ENCODE measurements at places on chromosomes 2 and 18.

- DNase-seq: no peak
Observed at GRCh38 chr2:191479680-191480023, 198.3 kb upstream of the NABP1 start.

- peak; percentile 56 for DNase-seq
Observed at GRCh38 chr2:159290289-159290907, 3.9 kb upstream of the WDSUB1 start.

DNA sequence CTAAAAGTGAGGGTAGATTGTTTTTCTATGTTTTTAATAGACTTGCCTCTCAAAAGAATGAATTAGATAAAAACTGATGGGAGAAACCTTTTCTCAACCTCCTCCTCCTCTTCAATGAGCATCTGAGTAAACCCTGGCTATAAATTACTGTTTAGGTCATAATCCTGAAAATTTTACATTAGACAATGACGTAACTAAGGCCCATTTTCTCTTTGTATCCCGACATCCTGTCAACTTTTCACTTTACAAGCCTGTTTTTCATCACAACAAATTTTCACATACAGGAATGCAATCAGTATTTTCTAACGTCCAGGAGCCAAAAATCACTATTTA, 1.3 kb downstream of the SPIRE1 start:
- peak; percentile 36 for DNase-seq

DNA sequence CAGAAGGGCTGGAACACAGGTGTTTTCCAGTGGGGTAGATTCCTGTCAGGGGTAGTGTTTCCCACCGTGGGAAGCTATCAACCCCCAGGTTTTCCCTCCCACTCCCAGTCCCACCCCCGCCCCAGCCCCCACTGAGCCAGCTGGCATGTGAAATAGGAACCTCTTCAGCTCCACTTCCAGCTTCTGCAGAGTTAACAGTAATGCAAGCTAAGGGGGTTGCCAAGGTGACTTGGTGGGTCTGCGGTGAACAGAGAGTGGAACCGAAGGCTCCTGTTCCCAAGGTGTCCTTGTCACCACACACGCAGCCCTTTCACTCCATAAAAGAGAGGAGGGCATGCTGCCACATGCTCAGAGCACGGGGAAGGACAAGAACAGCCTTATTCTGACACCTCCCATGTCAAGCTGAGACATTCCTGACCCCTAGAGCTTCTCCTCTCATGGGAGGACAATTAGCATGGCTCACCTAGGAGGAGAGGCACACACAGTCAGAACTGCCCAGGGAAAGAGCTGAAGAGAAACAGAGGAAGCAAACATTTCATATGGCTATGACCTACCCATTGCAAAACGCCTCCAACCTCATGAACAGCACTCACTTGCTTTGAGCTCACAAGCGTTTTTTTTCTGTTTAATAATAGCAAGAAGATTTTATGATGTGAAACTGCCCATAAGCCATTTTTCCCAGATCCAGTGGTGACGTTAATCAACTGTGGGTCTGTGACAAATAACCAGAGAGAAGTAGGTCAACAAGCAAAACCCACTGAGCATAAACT, 39.8 kb upstream of the TBC1D8 start:
- no peak for DNase-seq

DNA sequence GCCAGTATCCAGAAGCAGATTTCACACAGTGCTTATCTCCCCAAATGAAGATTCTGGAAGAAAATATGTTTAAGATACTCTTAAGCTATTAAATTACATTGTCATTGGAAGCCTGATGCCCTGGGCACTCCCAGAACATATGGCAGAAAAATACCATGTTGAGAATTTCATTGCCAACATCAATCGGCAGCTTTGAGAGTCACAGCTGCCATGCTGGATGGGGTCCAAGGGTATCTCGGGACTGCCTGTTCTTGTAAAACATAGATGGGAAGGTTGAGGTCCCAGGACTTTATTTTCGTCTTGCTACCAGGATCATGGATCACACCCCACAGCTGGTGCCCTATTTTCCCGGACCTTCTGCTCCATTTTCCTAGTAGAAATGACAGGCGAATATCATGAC, 632.5 kb downstream of the SUCLG1 start:
- no peak for DNase-seq

DNA sequence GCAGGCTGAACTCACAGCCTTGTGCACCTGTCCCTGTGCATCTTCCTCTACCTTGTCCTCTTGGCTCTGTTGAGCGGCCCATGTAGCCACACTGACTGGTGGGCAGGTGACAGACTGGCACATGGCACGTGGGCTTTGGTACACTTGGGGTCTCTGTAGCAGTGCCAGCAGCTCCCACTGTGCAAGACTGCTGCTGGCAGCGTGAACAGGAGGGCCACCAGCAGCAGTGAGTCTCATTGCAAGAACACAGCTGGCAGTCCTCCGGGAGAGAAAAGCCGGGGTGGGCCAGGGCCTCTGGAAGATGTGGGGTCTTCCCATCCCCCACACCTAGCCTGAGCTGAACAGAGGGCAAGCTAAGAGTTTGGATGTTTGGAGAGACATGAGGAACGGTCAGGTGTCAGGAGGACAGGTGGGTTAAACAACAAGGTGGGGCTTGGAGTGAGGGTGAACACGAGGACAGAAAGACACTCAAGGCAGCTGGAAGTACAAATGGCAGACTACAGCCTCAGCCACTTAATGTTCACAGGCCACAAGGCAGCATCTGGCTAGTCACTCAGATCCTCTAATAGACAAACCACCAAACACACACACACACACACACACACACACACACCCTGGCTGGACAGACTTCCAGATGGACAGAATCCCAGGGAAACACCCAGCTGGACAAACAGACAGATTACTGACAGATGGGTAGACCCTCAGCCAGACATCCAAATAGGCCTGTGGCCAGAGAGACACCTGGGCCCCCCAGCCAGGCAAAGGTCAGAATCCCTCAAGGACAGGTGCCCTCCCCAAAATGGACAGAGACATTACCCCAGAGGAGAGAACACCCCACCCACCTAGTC, 2.3 kb upstream of the PTPN18 start:
- DNase-seq: no peak

GRCh38 chr2:188235364-188235763, 56.3 kb upstream of the GULP1 start:
- peak; percentile 9 for DNase-seq

GRCh38 chr2:30768708-30769480, 38.4 kb downstream of the CAPN13 start:
- DNase-seq: no peak

- DNase-seq: peak; percentile 38
Observed at GRCh38 chr2:36294316-36294721, 61.3 kb upstream of the CRIM1 start.

- DNase-seq: peak; percentile 58
Observed at GRCh38 chr18:70046207-70046606, 98.5 kb upstream of the CD226 start.

GRCh38 chr18:5600378-5601071, 56.7 kb upstream of the EPB41L3 start:
- DNase-seq: peak; percentile 3
